ENCODE measurements at places on chromosomes 6 and 20.

GRCh38 chr6:108293527-108294296, 1.1 kb upstream of the AFG1L start:
- DNase-seq, result no peak

DNA sequence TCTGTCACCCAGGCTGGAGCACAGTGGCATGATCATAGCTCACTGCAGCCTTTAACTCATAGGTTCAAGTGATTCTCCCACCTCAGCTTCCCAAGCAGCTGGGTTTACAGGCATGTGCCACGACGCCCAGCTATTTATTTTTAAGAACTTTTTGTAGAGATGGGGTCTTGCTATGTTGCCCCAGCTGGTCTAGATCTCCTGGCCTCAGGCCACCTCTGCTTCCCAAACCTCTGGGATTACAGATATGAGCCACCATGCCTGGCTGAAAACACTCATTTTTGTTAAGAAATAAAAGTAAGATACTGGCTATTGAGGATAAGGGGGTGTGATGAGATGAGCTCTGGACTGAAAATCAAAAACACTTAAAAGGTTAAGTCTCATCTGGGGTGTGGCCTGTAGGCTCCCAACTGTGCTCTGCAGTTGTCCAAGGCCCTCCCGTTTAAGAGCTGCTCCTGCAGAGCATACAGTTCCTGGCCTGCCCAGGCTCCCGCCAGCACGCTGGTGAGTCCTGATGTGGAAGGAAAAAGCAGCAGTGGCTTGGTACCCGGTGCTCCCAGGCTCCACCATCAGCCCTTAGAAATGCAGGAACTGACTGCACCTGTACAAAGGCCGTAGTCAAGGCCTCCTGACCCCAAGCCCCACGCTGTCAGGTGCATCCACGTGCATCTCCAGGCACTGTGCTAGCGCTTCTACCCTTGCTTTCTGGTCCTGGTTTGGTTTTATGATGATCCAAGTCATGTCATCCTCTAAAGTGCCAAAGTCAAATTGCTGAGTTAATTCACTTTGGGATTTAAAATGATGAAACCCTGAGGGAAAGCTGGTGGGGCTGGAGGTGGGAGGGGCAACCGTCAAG, 111.5 kb downstream of the TMEM242 start:
- no peak for DNase-seq

DNA sequence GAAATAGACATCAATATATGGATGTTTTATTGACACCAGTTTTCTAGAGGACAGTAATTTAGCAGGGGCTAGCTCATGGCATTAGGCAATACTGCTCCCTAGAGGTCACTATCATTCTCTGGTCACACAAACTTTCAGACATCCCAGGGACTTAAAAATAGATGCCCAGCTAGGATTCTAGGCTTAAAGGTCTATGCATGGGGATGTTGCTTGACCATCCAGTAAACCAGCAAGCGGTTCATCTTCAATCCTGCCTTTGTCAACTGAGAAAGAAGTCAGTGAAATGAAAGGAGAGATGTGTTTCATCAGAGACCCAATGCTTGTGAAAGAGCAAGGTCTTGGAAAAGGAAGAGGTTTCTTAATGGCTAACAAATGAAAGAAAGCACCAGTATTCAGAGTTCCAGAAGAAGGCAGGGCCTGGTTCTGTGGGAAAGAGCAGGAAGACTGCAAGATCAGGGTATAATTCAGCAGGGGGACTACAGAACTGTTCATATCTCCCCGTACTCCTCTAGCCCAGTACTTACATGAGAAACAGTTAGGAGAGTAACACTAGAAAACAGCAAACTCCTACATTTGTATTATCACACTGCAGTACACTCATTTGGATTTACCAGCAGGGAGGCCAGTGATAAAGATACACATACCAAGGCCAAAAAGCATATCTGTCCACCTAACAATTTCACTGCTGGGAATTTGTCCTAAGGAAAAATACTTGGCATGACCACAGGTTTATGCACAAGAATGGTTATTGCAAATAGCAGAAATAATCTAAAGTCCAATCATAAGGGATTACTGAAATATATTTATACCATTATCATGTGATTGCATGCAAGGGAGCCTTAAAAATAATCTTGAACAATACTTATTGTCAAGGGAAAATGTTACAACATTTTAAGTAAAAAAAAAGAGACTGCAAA, 151.4 kb upstream of the LAMA2 start:
- no peak for DNase-seq

DNA sequence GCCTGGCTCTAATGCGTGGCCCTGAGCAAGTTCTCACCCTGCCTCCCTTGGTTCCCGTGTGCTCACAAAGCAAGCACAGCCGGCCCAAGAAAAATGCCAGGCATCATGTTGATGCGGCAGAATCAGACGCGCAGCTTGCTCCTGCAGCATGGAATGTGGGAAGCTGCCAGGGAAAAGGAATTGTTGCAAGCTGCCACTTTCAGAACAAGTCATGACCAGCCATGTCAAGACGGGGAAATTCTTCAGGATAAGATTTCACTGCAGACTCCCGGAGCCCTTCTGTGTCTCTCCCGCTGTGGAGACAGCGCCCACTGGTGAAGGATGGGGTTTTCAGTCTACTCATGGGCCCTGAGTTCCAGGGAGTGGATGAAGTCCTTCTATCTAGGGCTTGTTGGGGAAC, 4.6 kb downstream of the DACT2 start:
- no peak for DNase-seq

GRCh38 chr20:33532753-33533459, 43.0 kb downstream of the CBFA2T2 start:
- no peak for DNase-seq

GRCh38 chr6:6090861-6091607, 84.3 kb upstream of the NRN1 start:
- no peak for DNase-seq

DNA sequence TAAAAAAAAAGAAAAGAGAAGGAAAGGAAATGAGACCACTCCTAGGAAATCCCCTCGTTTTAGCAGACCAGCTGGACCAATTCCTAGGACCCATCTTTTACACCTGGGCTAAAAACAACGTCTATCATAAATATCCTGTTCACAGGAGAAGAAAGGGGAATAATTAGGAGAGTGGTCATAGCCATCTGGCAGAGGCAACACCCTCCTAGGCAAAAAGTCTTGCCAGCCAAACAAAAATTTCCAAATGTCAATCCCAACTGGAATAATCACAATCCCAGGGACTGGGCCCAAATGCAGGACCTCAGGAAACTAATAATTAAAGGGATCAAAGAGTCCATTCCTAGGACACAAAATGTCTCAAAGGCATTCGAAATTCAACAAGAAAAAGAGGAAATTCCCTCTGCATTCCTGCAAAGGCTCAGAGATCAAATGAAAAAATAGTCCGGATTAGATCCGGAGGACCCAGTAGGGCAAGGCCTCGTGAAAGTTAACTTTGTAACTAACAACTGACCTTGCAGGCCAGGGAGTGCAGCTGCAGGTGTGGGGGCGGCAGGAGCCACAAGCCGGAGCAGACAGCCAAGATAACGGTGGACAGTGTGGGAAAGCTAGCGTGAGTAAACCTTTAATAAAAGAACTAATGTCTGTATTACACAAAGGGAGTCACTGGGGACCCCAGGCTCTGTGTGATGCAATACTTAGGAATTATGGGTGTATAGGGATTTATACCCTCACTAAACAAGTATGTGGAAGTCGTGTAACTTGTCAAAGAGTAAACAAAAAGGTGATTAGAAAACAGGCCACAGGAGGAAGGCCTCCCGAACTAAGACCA, 11.7 kb downstream of the LCA5 start:
- DNase-seq, result no peak

GRCh38 chr6:121765060-121765459, 329.6 kb downstream of the GJA1 start:
- no peak for DNase-seq

DNA sequence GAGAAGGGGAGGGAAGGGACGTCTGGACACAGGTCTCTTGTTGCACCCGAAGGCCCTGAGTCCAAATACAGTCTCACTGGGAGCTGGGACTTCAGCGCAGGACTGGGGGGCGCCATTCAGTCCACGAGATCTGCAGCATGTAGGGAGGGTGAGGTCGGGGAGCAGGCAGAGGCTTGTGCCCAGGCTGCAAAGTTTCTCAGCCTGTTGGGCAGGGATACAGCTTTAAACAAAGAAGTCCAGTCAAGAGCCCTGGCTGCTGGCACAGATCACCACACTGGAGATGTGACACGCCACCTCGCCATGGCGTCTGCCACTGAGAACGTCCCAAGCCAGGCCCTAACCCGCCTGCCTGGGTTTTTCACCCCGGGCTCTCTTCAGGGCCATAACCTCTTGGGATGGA, 256.6 kb downstream of the DLL1 start:
- DNase-seq, result no peak

DNA sequence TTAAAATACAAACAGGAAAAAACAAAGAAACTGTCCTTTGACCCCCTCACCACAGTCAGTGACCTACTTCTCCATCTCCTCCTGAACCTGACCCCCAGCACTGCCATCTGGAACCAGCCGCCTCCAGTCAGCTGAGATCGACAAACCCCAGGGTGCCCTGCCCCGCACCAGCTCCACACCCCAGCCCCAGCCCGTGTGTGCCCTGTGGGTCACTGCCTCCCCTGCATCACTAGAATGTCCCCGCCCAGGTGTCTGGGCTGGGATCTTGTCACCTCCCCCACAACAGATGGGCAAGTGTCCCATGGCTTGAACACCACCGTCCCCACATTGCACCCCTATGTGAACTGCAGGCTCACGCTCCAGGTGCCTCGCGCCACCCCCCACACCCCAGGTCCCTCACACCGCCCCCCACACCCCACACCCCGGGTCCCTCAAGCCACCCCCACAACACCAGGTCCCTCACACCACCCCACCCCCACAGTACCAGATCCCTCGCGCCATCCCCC, 13.3 kb downstream of the TAF4 start:
- no peak for DNase-seq

DNA sequence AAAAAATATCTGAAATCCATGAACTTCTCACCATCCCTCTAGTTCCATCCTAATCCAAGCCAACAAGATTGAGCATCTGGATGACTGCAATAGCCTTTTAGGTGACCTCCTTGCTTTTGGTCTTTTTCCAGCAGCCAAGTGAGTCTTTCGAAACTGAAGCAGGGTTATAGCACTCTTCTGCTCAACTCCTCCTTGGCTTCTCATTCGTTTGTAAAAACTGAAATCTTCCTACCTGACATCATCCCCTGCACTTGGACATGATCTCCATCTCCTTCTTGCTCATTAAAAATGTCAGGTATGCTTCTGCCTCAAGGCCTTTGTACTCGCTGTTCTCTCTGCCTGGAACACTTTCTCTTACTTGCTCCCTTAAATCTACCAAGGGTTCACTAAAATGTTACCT, 46.0 kb downstream of the STX7 start:
- no peak for DNase-seq

DNA sequence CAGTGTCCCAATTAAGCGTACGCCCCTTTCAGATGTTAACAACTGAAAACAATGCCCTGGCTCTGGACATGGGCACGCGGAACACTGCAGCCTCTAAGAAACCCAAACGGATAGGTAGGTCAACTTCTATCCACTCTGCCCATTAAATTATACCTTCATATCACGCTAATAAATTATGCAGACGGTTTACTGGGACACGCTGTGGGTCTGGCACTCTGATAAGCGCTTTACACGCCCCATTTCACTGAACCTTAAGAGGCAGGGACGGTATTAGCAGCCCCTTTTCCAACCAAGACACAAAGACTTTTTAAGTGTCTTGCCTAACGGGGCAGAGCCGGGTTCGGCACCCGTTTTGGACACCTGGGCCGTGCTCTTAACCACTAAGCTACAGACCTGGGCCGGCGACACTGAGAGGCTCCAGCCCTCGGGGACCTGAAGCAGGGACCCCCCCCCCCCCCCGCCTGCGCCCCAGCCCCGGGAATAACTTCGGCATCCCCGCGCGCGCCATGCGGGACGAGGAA, 744 bp downstream of the STAU1 start:
- DNase-seq, result no peak

DNA sequence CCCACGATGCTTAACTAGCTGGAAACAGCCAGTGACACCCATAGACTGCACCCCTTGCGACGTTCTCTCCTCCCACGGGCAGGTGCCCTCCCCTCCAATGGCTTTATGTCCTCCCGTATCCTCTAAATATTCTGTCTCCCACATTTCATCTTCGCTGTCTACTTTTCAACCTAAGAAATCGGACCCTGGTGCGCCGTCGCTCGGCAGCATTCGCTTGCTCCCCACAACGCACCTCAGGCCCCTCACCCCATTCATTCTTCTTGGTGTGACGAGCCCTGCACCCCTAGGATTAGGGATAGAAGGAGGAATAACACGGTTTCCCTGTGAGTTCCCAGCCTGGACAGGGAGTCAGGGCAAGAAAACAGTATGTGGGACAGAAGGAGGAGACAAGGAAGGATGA, 74.3 kb upstream of the FOXQ1 start:
- no peak for DNase-seq

DNA sequence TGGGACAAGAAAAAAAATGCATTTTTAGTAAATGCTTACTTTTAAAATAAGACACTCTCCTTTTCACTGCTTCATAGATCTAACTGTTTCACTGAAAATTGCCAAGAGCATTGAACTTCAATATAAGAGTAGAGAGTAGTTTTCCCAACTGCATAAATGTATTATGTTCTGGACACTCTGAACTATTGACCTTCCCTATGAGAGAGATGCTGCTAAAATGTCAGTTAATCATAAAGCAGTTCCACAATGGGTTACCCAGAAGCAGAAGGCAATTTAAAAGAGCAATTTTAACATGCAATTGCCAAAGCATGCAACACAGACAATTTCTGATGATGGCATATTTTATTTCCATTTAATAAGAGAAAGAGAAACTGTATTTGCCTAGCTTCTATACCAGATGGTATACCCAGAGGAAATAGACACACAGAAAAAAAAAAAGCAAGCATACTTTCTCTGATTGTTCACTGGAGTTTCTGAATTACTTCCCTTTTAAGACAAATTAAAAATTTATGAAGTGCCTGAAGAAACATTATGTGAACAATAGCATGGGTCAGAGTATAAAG, 279.1 kb upstream of the THEMIS start:
- DNase-seq, result no peak

DNA sequence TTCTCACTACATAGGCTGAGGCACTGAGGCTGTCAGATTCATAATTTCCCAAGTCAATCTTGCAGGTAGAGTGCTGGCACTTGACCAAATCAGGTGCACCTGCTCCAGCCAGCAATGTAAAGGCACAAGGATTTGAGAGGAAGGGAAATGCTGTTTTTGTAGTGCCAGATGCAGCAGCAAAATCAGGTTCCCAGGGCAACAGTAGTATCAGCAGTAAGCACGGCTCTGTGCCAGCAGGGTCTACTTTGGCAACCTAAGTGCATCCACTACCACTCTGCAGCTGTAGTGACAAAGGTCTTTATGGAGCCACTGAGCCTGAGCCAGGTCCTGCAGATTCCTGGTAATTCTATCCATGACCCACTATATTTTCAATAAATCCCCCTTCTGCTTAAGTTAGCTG, 329.5 kb downstream of the TPBG start:
- peak; percentile 100 for DNase-seq

Measured in NCI-H2029 treated with DMSO at 0.1 percent for 48 hours (cell line).